HuH-7 (cell line): ENCODE measurements at places on chromosomes 1 and 21.
A peak's percentile ranks its signal among the peaks of the same experiment; 100 is the strongest.

DNA sequence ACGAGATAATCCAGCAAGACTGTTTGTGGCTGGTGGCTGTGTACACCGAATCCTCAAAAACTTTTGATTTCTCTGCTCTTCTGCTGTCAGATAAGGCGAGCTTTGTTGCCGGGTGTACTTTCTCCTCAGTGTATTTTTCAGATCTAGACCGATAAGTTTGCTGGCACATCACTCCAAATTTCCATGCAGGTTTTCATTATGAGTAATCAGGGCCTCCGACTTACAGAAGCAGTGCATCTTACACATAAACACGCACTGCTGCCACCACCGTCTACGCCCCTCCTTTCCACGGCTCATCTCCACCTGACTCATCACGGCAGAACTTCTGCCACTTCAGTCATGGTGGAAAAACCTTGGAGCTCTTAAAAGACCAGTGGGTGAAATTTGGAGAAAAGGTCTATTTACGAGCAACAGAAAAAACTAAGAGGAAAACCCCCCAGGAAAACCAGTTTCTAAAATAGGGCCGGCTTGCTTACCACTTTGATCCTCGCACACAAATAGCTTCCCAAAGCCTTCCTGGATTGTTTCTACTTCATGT is 7.7 kb downstream of the ZBTB21 start:
- no peak for DNase-seq

DNA sequence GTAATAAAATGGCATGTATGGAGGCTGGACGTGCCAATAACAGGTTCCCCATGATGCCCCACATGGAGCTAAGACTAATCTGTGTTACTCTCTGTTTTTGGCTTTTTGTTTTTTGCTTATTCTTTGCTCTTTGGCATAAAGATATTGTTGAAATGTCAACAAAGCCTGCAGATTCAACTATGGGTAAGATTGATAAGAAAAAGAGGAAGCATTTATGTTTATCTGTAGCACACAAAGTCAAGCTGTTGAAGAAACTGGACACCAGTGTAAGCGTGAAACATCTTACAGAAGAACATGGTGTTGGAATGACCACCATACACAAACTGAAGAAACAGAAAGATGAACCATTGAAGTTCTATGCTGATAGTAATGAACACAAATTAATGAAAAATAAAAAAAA is 402.7 kb downstream of the LTN1 start:
- no peak for DNase-seq

GRCh38 chr1:228765168-228765946 is 30.1 kb downstream of the RHOU start:
- no peak for DNase-seq

- DNase-seq: no peak
These were observed 97.8 kb upstream of the HNRNPU start for GRCh38 chr1:244962130-244962529.

DNA sequence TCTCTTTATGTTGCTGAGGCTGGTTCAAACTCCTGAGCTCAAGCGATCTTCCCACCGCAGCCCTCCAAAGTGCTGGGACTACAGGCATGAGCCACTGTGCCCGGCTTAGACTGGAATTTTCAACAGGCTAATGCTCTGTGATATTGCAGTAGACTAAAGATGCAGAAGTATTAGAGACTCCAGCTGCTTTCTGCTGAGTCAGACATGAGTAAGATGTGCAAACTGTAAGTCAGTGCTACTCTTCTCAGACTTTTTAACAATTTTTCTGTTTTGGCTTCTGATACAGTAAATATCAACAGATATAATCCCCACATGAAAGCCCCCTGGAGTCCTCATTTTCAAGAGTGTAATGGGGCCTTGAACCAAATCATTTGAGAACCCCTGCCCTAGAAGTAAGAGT is 29.3 kb upstream of the NLRP3 start:
- no peak for DNase-seq

GRCh38 chr1:210076620-210077019 is 138.6 kb downstream of the SYT14 start:
- no peak for DNase-seq

- DNase-seq: peak; percentile 29
These were observed 33.3 kb upstream of the KCNE1 start for GRCh38 chr21:34545079-34545884.

DNA sequence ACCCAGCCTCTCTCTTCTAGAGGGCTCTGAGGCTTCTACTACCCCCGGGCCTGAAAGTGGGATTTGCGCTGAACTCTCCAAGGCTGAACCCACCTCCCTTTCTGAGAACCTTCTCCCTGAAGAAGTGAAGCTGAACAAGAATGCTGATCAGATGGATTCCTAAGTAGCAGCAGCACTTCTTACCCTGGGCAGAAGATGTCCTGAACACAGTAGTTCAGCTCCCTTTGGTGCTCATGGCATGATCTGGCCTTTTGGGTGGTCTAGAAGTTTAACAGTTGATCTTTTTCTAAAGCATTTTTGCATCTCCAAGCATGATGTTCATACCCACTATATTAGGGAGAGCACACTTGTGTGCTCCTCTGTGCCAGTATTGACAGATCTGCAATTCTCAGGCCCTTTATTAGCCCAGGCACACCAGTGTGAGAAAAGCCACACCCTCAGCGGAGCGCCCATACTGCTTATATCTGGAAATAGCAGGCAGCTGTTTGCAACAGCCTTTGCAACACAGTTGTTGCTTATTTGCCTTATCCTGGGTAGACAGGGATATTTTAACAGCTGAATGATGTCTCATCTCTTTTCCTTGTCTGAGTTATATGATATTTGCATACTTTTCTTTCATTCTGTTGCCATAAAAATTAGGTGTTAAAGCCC is 34.2 kb downstream of the CNN3 start:
- no peak for DNase-seq

DNA sequence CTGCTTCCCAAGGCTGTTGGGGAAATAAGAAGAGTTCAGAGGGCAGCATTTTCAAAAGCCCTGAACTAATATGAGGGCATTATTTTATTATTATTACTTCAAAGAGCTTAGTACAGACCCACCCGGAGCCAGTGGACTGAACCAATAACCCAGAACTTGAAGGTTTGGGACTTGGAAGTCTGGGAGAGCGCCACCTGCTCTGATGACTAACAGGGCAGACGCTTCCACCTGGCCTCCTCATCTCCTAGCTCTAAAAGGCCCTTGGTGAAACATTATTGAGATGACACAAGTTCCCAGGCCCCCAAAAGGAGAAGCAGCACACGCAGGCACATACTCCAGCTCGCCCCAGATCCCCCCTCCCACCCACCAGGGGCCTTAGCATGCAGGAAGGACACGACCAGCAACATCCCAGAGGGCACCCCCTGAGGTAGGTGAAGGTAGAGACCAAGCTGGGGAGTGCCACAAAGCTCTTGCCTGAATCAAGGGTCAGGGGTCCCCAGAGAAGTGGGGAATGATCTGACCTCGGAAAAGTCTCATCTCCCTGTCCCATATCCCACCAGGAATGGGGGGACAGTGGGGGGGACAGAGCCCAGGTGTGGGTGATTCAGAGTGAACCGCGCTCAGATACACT is 1.3 kb downstream of the DLGAP3 start:
- DNase-seq: no peak
